ENCODE measurements at places on chromosomes 6 and 20. TPM values are rescaled to one million over a fixed set of nuclear protein-coding genes. Genes with fewer than 3 reads are reported as not detected.

TMEM74B gene
- total RNA-seq = 2.5 TPM

PTCRA gene
- not detected for total RNA-seq

KCNK16 gene
- total RNA-seq = not detected

MICB gene
- total RNA-seq = 1.2 TPM

NNAT gene
- 22.0 TPM for total RNA-seq

COL12A1 gene
- total RNA-seq = 383 TPM

PTK7 gene
- 121 TPM for total RNA-seq

OPRM1 gene
- not detected for total RNA-seq

HEBP2 gene
- total RNA-seq = 12.1 TPM

PTK6 gene
- total RNA-seq = 3.8 TPM

TREML2 gene
- 0.39 TPM for total RNA-seq

MYCT1 gene
- total RNA-seq = 16.3 TPM

CCDC28A gene
- 15.0 TPM for total RNA-seq

TTI1 gene
- 23.8 TPM for total RNA-seq

LRRC73 gene
- 0.20 TPM for total RNA-seq

C20orf202 gene
- 0.69 TPM for total RNA-seq

SLC17A9 gene
- total RNA-seq = 4.7 TPM

WFDC5 gene
- total RNA-seq = 5.2 TPM

EZR gene
- total RNA-seq = 108 TPM

PACSIN1 gene
- total RNA-seq = not detected

NKX2-4 gene
- not detected for total RNA-seq

NFATC2 gene
- 6.0 TPM for total RNA-seq

CD40 gene
- total RNA-seq = 4.1 TPM

LST1 gene
- 7.6 TPM for total RNA-seq

LY6G5C gene
- total RNA-seq = not detected

BACH2 gene
- 11.9 TPM for total RNA-seq

CDS2 gene
- total RNA-seq = 20.6 TPM

TSBP1 gene
- total RNA-seq = not detected

POPDC3 gene
- 5.2 TPM for total RNA-seq

VSTM2L gene
- total RNA-seq = 4.1 TPM

TINAG gene
- 0.20 TPM for total RNA-seq

LY6G6D gene
- 10.3 TPM for total RNA-seq

MAP1LC3A gene
- 18.1 TPM for total RNA-seq

MRAP2 gene
- total RNA-seq = 5.6 TPM

PGC gene
- not detected for total RNA-seq

DEFB132 gene
- not detected for total RNA-seq

SLC17A3 gene
- total RNA-seq = not detected

SIM1 gene
- 2.5 TPM for total RNA-seq

DCDC2 gene
- total RNA-seq = 1.2 TPM

BNIP5 gene
- 0.10 TPM for total RNA-seq

TRIM31 gene
- total RNA-seq = not detected

B4GALT5 gene
- 16.2 TPM for total RNA-seq

HTR1B gene
- total RNA-seq = 0.10 TPM

MYL9 gene
- total RNA-seq = 10.3 TPM

TRIM40 gene
- total RNA-seq = not detected

Data from skin of body (tissue), 3 donors.